ENCODE measurements at places on chromosomes 3 and 15.
A peak's percentile ranks its signal among the peaks of the same experiment; 100 is the strongest.

GRCh38 chr3:112629425-112629824, 11.5 kb downstream of the CCDC80 start:
- peak; percentile 44 for DNase-seq

- no peak for DNase-seq
Observed at GRCh38 chr3:86782286-86782685, 208.7 kb downstream of the VGLL3 start.

GRCh38 chr15:43975326-43975725, 148.5 kb downstream of the WDR76 start:
- no peak for DNase-seq

DNA sequence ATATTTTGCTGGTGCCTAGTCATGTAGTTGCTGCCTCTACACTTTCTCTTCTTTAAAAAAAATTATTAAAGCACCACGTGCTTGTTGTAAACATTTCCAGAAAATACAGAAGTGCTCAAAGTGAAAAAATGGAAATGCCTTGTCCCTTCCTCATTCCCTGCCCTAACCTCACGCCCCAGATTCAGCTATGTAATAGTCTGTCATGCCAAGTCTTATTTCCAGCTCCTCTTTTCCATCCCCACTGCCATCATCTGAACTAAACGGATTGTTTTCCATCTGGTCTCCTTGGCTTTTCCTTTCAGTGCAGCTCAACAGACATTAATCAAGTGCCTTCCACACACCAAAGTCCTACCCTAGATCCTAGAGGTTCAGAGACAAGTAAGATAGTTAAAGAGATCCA, 15.5 kb downstream of the ZNF774 start:
- no peak for DNase-seq

DNA sequence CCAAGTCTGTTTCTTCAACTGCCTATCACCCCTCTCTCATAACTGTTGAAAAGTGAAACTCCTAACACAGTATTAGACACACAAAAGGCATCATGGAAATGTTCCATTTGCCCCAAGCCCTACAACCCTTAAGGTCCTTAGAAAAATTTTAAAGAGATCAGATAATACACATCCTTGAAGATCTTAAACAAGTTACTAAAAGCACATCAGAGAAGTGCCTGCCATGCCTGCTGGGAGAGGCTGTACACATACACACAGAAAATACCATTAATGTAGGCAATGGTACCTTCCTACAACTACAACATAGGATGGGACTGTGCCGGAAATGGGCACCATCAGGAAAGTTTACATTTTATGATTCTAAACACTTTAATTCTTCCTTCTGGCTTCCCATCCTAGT, 3.3 kb downstream of the ADAM10 start:
- no peak for DNase-seq

DNA sequence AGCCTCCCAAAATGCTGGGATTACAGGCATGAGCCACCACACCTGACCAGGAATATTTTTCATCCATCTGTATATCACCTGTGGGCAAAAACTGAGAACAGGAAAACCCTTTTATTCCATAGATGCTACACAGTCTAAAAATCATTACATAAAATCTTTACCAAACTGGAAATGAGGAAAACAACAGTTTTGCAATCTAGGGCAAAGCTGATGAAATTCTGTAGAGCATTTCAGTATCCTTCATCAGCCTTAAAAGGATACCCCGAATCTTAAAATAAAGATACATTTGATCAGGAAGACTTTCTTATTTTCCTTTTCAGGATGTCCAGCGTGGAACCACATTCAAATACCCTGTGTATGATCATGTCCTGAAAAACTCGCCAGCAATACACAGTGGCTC, 7.1 kb downstream of the SIAH2 start:
- no peak for DNase-seq

- DNase-seq, result no peak
Observed at GRCh38 chr3:161941891-161942290, 445.3 kb downstream of the OTOL1 start.

DNA sequence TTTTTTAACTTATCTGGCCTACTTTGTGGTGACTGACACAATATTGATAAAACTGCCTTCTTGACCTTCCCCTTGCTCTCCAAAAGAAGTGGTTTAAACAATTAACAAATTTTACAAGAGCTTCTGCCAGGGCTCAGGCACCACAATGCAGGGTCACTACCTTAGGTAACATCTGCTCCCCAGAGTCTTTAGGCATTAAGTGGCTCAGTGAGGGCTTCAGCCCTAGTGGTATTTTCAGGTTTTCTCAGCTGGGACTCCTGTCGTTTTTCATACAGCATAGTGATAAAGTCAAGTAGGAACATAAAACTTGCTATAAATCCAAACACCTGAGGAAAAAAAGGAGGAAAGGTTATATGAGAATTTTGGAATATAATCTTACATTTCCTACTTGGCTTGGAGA, 18.9 kb downstream of the CMTM6 start:
- DNase-seq, result no peak

Data from transverse colon (tissue), 4 donors.